ENCODE measurements at places on chromosomes 2 and 18. TPM values are rescaled to one million over a fixed set of nuclear protein-coding genes. Genes with fewer than 3 reads are reported as not detected.
A peak's percentile ranks its signal among the peaks of the same experiment; 100 is the strongest.

BOLL gene
- total RNA-seq: not detected

NDUFAF7 gene
- 16.7 TPM for total RNA-seq

TUBA4B gene
- not detected for total RNA-seq

GRCh38 chr2:55047677-55048299 lies 2.5 kb downstream of the RTN4 start:
- no peak for DNase-seq
- peak overlapping the region; percentile 95 for H3K27ac ChIP-seq
- H3K4me1 ChIP-seq: peaks cover 37% of the 10 kb centered on the region
- no peaks in the 10 kb centered on the region for H3K27me3 ChIP-seq
- no peaks in the 10 kb centered on the region for H3K36me3 ChIP-seq
- H3K4me3 ChIP-seq: peak overlapping the region; percentile 91

GRCh38 chr2:17506736-17507616 lies 11.3 kb downstream of the RAD51AP2 start:
- H3K27ac ChIP-seq: no peak overlapping the region
- H3K4me1 ChIP-seq: no peaks in the 10 kb centered on the region
- no peaks in the 10 kb centered on the region for H3K27me3 ChIP-seq
- no peak for DNase-seq
- no peaks in the 10 kb centered on the region for H3K36me3 ChIP-seq

DNA sequence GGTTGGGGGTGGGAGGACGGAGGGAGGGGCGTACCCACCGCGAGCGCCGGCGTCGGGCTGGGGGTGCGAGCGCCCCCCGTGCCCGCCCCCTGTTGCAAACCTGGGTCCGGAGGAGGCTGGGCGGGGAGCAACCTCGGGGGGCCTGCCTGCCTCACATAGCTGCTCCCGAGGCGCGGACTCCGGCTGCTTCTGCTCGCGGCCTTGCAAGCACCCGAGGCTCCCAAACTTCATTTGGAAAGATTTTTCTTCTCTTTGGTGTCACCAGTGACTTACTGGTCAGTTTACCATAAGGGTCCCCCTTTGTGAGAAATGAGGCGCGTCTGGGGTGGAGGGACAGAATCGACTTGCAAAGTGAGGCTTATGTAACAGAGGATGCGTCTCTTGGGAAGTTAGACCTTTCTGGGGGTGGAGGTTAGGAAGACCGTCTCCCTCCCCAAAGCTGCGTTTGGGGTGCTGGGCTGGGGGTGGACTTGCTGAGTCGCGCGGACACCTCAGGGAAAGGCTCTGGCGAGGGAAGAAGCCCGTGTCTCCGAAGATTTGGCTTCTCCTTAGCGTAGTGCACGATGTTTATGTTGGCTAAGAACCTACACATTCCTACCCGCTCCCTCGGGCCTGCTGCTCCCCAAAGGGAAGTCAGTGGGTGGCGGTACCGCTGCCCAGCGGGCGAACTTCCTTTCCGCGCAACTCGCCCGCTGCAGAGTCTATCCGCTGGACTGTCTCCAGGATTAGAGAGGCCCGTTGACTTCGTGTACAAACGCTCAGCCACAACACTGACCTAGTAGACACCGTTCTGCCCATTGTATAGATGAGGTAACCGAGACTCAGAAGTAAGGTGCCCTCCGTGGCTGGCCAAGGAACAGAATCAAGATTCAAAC lies 559 bp downstream of the TMEM37 start:
- H3K27me3 ChIP-seq: no peaks in the 10 kb centered on the region
- H3K36me3 ChIP-seq: no peaks in the 10 kb centered on the region
- peak overlapping the region; percentile 70 for H3K4me3 ChIP-seq
- peak overlapping the region; percentile 84 for H3K27ac ChIP-seq

- peak; percentile 76 for DNase-seq
- peaks cover 31% of the 10 kb centered on the region for H3K4me1 ChIP-seq
- peak overlapping the region; percentile 96 for H3K27ac ChIP-seq
- H3K27me3 ChIP-seq: no peaks in the 10 kb centered on the region
Measured at GRCh38 chr2:32357318-32358110, 691 bp downstream of the BIRC6 start.

GRCh38 chr18:3035635-3036034 lies 22.7 kb upstream of the LPIN2 start:
- H3K36me3 ChIP-seq: no peaks in the 10 kb centered on the region
- no peak overlapping the region for H3K27ac ChIP-seq
- DNase-seq: no peak
- no peak overlapping the region for H3K4me3 ChIP-seq
- H3K4me1 ChIP-seq: peaks cover 4% of the 10 kb centered on the region
